ENCODE measurements at places on chromosomes 1 and 21.
A peak's percentile ranks its signal among the peaks of the same experiment; 100 is the strongest.

- no peak for DNase-seq
Observed at GRCh38 chr1:110490791-110491451, 28.1 kb downstream of the KCNA10 start.

GRCh38 chr1:18877282-18877681 is 17.8 kb upstream of the TAS1R2 start:
- DNase-seq: no peak

GRCh38 chr1:181284978-181285377 is 196.5 kb downstream of the IER5 start:
- no peak for DNase-seq

DNA sequence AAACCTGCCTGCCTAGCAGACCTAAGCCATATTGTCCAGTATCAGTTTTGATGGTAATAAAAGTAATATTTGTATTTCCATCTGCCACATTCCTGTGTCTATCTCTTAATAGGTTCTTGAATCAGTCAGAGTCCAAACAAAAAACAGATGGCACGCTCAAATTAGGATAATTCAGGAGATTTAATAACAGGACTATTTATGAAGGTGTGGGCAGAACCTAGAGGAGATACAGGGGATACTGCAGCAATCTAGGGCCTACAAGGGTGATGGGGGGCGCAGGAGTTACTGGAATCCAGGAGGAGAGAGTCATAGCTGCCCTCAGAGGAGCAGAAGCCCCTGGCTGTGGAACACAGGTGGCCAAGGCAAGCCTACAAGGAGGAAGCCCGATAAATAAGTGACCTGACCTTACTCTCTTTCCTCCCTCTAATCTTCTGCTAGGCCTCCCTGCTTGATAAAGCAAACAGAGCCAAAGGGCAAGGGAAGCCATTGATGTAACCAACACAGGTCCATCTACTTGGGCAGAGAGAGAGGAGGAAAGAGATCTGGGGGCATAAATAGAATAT is 11.9 kb upstream of the HYI start:
- no peak for DNase-seq

GRCh38 chr1:242723044-242723716 is 198.7 kb upstream of the PLD5 start:
- no peak for DNase-seq

DNA sequence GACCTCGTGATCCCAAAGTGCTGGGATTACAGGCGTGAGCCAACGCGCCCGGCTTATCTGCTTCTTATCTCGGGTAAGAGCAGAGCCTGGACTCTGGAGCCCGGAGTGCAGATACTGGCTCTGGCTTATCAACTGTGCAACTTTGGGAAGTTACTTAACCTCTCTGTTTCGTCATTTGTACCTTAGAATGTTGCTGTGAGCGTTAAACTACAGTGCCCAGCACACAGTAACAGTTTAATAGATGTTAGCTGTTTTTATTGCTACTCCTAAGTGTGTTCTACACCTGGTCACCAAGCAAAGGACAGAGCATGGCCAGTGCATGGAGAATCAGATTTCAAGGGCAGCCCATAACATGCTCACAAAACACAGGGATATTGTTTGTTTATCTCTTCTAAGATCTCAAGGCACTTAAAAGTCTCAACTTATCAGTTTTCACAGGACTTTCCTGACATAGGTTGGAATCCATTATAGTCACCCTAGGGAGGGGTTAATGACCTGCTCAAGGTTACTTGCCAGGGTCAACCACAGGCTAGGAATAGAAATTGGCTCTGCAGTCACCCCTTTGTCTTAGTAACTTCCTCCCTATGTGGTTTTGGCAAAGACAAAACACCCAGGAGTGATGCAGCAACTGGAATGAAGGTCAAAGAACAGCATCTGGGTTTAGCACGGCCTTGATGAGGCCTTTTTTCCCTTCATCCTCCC is 22.5 kb upstream of the SRP9 start:
- DNase-seq: no peak

GRCh38 chr1:34792868-34793727 is at the start of gene GJA4:
Gene GJA4 (plus strand): TSS chr1:34792999. CDS start chr1:34794214, 1,215 bp downstream.
- no peak for DNase-seq

- DNase-seq: no peak
Observed at GRCh38 chr1:231867607-231868006, 241.0 kb downstream of the DISC1 start.

- DNase-seq: no peak
Observed at GRCh38 chr1:233333086-233333485, 5.6 kb downstream of the MAP3K21 start.

GRCh38 chr1:91727763-91728162 is 158.2 kb downstream of the TGFBR3 start:
- no peak for DNase-seq

- no peak for DNase-seq
Observed at GRCh38 chr1:23563003-23563402, 3.7 kb upstream of the ID3 start.

GRCh38 chr21:45640888-45641479 is 2.5 kb upstream of the PCBP3 start:
- DNase-seq: no peak

DNA sequence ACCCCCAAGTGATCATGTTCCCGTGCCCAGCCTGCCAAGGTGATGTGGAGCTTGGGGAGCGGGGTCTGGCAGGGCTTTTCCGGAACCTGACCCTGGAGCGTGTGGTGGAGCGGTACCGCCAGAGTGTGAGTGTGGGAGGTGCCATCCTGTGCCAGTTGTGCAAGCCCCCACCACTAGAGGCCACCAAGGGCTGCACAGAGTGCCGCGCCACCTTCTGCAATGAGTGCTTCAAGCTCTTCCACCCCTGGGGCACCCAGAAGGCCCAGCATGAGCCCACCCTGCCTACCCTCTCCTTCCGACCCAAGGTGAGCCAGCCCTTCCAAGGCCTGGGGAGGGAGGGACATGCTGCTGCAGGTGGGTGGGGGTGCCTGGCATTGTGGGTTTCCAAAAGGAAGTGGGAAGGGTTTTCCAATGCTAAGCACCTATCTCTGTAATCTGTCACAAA is 2.3 kb downstream of the TRIM46 start:
- DNase-seq: no peak

DNA sequence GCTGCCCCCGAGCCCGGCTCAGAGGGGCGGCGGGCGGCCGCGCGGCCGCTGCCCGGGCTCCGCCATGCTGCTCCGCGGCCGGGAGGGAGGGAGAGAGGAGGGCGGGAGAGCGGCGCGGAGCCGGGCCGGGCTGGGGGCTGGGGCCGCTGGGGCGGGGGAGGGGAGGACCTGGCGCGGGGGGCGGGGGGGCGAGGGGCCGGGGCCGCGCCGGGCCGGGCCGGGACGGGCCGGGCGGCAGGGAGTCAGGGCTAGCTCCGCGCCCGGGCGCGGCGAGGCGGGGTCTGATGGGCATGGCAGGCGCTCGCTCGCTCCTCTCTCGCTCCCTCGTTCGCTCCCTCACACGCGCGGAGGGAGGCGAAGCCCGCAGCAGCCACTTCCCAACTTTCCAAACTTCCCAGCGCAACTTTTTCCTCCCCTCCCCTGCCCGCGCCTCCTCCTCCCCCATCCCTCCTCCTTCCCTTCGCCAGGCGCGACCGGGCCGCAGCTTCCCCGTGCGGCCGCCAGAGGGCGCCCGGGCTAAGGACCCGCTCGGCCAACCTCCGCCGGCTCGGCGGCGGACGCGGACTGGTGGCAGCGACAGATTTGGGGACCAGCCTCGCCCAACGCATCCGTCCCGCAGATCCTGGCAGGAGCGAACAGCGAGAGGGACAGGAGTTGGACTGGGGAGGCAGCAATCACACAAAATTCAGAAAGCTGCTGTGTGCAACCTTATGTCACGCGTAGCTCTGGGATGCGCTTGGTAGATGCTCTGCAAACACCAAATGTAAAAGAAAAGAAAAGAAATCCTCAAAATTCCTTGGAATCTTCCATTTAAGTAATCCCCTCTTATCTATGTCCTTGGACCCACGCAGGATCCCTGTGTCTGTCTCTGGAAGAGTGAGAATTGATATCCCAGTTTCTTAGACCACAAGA is at the start of gene TRABD2B:
TRABD2B (minus strand) TSS at position 97 of the 912 bp plus-strand sequence.
- peak; percentile 22 for DNase-seq

DNA sequence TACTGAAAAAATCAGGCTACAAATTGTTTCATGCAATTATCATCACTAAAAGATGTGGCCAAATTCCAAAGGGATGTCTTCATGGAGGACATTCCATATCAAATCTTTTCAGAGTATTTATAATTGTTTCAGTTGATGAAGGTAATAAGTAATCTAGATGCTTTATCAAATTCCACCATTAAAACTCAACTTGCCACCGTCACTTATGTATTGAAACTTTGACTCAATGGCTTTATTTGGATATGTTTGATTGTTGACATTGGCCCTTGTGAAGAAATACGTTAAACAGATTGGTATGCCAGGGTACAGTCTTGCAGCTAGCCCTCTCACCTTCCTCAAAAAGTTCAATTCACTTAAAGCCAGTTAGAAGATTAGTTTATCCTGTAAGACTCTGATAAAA is 32.2 kb upstream of the PALMD start:
- DNase-seq: no peak

GRCh38 chr1:154614901-154615300 is 6.9 kb upstream of the ADAR start:
- no peak for DNase-seq

- no peak for DNase-seq
Observed at GRCh38 chr1:242185731-242186130, 186.8 kb upstream of the MAP1LC3C start.

DNA sequence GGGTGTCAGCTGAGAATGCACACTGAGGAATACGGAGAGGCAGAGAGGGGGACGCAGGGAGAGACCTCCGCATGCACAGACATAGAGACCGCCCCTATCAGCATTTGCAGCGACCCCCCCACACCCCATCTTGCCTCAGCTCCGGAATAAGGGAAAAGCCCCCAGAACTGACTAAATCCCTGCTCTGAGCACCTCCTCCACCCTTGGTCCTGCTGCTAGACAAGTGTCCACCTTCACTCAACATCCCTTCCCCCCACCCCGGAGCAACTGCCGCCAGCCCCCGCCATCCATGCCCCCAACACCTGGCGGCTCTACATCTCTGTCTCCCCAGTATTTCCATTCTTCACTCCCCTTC is 769 bp downstream of the SV2A start:
- no peak for DNase-seq

DNA sequence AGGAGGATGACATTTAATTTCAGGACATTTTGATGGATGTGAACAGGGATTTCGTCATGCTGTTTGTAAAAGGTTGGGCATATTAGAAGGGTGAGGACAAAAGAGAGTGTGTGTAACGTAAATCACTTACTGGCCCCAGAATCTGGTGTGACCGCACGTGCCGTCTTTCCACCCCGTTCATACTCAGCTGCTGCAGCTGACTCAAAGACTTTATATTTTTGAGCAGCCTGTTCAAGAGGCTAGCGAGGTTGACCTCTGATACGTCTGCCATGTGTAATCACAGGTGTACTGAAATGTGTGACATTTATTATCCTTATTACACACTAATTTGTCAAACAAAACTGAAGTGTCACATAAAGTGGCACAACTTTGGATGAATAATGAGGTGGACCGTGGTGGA is 66.5 kb upstream of the ERRFI1 start:
- no peak for DNase-seq

GRCh38 chr1:230985711-230986110 is 6.8 kb downstream of the ARV1 start:
- no peak for DNase-seq

GRCh38 chr1:225651872-225652728 is 823 bp downstream of the ENAH start:
- no peak for DNase-seq

GRCh38 chr1:97441966-97442365 is 478.9 kb downstream of the DPYD start:
- no peak for DNase-seq

GRCh38 chr1:5403935-5404334 is 588.3 kb downstream of the NPHP4 start:
- DNase-seq: no peak

GRCh38 chr21:38319781-38320180 is 63.0 kb downstream of the KCNJ15 start:
- DNase-seq: no peak

DNA sequence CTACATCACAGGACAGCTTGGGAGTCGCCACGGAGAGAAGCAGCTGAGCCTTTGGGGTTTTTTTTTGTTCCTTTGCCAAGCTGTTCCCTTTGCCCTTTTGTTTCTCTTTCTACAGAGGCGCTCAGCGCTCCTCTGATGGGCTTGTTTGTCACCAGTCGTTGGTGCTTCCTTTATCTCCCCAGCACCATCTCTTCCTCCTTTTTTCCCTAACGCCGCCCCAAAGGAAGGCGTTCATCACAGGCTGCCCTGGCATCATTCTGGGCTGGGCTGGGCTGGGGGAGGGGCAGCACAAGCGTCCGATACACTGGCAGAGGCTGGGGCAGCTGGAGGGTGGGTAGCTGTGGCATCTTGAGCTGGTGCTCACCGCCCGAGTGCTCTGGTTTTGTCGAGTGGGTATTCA is 10.5 kb downstream of the IGSF21 start:
- DNase-seq: no peak

DNA sequence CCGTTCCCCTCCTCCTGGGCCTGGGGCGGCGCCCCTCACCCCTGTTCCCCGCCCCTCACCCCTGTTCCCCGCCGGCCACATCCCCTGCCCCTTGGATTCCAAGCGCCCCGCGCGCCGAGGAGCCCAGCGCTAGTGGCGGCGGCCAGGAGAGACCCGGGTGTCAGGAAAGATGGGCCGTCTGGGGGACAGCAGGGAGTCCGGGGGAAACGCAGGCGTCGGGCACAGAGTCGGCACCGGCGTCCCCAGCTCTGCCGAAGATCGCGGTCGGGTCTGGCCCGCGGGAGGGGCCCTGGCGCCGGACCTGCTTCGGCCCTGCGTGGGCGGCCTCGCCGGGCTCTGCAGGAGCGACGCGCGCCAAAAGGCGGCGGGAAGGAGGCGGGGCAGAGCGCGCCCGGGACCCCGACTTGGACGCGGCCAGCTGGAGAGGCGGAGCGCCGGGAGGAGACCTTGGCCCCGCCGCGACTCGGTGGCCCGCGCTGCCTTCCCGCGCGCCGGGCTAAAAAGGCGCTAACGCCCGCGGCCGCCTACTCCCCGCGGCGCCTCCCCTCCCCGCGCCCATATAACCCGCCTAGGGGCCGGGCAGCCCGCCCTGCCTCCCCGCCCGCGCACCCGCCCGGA is at the start of gene TP73:
TP73 (plus strand) TSS at position 587 of the 618 bp plus-strand sequence. CDS start 29,850 bp downstream, outside the sequence.
- no peak for DNase-seq

GRCh38 chr21:45250914-45251634 is 36.6 kb downstream of the POFUT2 start:
- DNase-seq: no peak

GRCh38 chr1:182507685-182508084 is 57.7 kb downstream of the RGSL1 start:
- DNase-seq: no peak

DNA sequence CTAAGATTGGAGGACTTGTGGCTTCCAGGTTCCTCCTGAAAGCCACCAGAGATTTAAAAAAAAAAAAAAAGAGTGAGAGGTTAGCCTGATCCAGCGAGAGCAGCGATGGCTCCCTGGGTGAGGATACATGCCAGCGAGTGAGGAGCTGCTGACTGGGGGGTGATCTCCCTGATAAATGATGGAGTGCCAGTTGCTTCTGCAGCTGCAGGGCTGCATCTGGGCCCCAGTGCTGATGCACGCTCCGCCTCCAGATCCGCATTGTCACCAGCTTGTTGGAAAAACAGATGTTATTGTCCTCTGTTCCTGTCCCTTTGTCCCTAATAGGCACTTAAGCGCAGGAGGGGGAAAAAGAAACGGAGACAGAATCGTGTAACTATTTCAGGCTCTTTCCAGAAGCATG is 28.6 kb downstream of the UBIAD1 start:
- DNase-seq: no peak

Measured in stimulated activated CD4-positive, alpha-beta T cell treated with anti-CD3 and anti-CD28 coated beads, Interleukin-15, amount 100 ng/mL, for 48 hours (primary cell).